ENCODE measurements at places on chromosomes 5 and 9. TPM values are rescaled to one million over a fixed set of nuclear protein-coding genes. Genes with fewer than 3 reads are reported as not detected.

DNA sequence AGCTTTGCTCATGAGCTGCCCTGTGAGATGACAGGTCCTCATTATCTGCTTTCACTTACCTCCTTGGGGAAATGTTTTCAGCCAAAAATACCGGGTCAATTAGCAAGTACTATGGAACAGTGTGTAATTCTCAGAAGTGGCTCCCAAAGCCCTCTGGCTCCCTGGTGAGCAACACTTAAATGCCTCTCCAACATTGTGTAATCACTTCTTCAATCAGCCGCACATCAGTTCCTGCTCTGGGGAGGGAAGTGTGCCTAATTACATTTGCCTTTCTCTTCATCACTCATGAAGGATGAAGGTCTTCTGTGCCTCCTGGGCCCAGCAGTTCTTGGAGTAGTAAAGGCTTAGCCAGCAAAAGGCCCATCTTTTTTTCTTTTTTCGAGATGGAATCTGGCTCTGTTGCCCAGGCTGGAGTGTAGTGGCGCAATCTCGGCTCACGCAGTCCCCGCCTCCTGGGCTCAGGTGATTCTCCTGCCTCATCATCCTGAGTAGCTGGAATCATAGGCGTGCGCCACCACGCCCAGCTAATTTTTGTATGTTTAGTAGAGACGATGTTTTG is 23.1 kb downstream of the NIM1K start:
- no peaks in the 10 kb centered on the region for H3K4me1 ChIP-seq
- no peak overlapping the region for H3K27ac ChIP-seq
- H3K27me3 ChIP-seq: no peaks in the 10 kb centered on the region

- no peak overlapping the region for H3K4me3 ChIP-seq
- no peaks in the 10 kb centered on the region for H3K36me3 ChIP-seq
- no peaks in the 10 kb centered on the region for H3K4me1 ChIP-seq
- DNase-seq: no peak
Measured at GRCh38 chr9:87650611-87651295, 75.2 kb upstream of the CTSL start.

GRCh38 chr5:126677121-126677520 is 76.4 kb downstream of the PHAX start:
- H3K4me1 ChIP-seq: no peaks in the 10 kb centered on the region
- no peak overlapping the region for H3K27ac ChIP-seq

DNA sequence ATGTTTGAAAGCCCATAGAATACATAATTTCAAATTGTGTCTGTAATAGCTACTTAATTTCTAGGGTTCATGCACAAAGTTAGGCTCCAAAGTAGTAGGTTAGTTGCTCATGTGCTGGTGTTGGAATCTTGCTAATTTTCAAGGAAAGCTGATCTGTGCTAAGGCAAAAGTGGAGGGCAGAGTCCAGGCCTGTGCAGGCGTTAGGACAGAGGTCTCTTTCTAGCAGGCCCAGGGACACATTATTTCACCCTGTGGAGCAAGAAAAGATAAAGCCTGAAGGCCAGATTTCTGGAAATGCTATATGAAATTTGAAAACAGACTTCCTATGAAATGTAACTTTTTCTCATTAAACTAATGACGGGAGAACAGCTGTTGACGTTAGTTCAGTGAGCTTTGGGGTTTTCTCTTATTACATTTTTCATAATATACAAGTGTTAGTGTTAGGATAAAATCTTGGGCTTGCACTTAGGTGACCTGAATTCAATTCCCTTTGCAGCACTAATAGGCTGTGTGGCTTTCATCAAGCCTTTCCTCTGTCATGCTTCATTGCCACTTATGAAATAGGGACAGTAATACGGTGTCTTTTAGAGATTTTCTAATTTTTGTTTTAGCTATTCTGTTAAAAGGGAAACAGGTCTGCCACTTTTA is 196.7 kb upstream of the HAPLN1 start:
- H3K27me3 ChIP-seq: no peaks in the 10 kb centered on the region
- no peak overlapping the region for H3K27ac ChIP-seq
- no peaks in the 10 kb centered on the region for H3K4me1 ChIP-seq
- DNase-seq: no peak
- H3K36me3 ChIP-seq: no peaks in the 10 kb centered on the region

DNA sequence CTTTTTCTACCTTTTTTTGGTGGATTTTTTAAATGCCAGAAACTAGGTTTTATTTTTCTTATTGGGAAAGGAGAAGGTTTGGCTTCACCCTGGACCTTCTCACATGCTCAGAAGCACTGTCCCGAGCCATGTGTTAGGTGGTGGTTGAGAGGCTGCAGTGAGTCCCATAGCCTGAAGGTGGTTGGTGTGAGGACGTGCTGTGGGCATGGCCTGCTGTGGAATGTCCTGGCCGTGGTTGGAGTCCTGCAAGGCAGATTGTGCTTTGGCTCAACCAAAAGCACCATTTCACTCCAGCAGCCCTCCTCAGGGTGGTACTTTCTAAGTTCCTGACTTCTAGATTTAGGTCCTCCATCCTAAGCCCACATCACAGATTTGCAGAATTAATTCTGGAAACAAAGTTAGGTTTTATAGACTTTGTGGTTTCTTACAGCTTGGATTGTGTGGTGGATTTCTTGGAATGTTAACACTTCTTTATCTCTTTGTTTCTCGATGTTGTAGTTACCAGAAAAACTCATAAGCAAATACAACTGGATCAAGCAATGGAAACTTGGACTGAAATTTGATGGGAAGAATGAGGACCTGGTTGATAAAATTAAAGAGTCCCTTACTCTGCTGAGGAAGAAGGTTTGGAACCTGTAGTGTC is 22.6 kb downstream of the OTULIN start:
- DNase-seq: no peak
- H3K36me3 ChIP-seq: peaks cover 79% of the 10 kb centered on the region
- no peaks in the 10 kb centered on the region for H3K27me3 ChIP-seq
- H3K27ac ChIP-seq: no peak overlapping the region

- DNase-seq: no peak
- peaks cover 5% of the 10 kb centered on the region for H3K4me1 ChIP-seq
- H3K4me3 ChIP-seq: no peak overlapping the region
- H3K36me3 ChIP-seq: no peaks in the 10 kb centered on the region
Measured at GRCh38 chr5:124654418-124654817, 92.0 kb downstream of the ZNF608 start.

DNA sequence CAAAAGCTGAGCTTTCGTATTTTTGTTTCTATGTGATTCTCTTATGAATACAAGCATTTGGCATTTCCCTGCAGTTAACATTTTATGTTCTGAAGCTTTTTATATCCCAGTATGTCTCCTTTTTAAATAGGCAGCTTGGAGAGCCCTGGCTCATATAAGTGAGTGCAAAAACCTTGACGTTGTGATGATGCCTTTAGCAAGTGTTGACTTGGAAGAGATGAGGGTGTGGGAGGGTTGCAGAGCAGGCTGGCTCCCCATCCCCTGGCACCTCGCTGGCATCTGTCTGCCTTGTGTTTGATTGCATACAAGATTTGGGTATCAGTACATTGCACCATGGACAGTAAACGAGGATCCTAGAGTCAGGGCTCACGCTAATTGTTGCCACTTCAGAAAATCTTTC is 42.1 kb upstream of the DIRAS2 start:
- H3K27me3 ChIP-seq: no peaks in the 10 kb centered on the region
- no peaks in the 10 kb centered on the region for H3K4me1 ChIP-seq
- no peak overlapping the region for H3K27ac ChIP-seq
- H3K36me3 ChIP-seq: no peaks in the 10 kb centered on the region
- no peak for DNase-seq
- H3K4me3 ChIP-seq: no peak overlapping the region

GRCh38 chr5:78755822-78756429 is 107.4 kb upstream of the LHFPL2 start:
- H3K4me3 ChIP-seq: no peak overlapping the region
- no peaks in the 10 kb centered on the region for H3K36me3 ChIP-seq
- H3K27ac ChIP-seq: no peak overlapping the region
- H3K27me3 ChIP-seq: no peaks in the 10 kb centered on the region
- peaks cover 5% of the 10 kb centered on the region for H3K4me1 ChIP-seq
- DNase-seq: no peak

DNA sequence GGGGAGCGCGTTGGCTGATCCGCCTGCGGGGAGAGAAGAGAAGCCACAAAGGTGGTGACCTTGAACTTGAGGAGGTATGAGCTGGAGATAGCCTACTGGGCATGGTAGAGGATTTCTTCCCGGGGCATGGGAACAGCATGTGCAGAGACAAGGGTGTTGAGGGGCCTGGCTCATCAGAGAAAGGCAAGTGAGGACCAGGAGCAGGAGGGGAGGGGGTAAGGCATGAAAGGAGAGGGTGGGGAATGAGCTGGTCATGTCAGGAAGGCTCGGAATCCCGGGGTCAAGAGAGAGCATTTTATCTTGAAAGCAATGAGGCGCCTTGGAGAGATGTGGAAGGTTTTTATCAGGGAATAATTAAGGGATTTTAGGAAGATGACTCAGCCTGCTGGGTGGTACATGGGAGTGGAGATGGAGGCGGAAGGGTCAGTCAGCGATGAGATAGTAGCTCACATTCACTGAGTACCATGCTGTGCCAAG is 121.1 kb downstream of the LHX2 start:
- H3K4me3 ChIP-seq: no peak overlapping the region
- no peaks in the 10 kb centered on the region for H3K36me3 ChIP-seq
- H3K27ac ChIP-seq: no peak overlapping the region
- no peaks in the 10 kb centered on the region for H3K4me1 ChIP-seq

DNA sequence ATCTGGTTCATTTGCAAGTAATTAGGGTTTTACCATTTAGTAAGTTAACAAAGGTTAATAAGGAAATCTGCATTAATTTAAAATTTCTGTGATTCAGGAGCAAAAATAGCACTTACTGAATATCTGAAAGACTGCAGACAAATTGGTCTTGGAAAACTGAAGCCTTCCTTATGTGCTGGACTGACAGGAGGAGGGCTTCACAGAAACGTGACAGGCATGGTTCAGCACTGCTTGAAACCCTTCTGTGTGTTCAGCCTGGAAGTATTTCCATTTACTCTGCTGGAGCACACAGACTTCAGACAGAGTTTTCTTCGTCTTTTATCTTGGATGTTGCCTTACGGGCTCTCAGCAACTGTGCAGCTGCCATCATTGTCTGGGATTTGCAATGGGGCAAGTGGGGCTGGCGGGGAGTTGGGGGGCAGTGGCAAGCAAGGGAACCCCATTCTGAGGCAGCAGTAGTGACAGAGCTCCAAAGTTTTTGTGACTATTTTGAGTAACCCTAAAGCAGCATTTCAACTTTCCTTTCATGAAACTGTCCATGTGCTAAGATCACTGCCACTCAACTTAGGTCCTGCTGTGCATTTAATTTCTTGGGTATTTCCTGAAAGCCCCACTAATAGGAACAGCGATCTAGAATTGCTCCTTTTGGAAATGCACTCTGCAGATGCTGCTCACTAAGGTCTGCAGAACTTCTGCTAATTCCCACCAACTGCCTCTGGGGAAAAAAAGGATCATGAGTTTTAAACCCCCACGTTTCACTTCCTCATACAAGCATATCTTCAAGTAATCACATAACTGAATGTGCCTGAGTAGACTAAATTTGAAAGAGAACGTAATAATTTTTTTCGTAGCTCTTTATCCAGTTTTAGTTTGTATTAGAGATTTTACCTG is 56.6 kb downstream of the KCNN2 start:
- no peaks in the 10 kb centered on the region for H3K4me1 ChIP-seq
- no peak for DNase-seq
- no peak overlapping the region for H3K27ac ChIP-seq
- no peaks in the 10 kb centered on the region for H3K27me3 ChIP-seq
- H3K4me3 ChIP-seq: no peak overlapping the region
- H3K36me3 ChIP-seq: no peaks in the 10 kb centered on the region

GRCh38 chr9:77752554-77752953 is 104.4 kb upstream of the GNA14 start:
- H3K27ac ChIP-seq: no peak overlapping the region
- no peaks in the 10 kb centered on the region for H3K4me1 ChIP-seq
- H3K36me3 ChIP-seq: no peaks in the 10 kb centered on the region

The TMC1 gene
- total RNA-seq: not detected

The TRIM36 gene
- total RNA-seq: 48.9 TPM

The SHOC1 gene
- total RNA-seq: not detected

The ECSCR gene
- total RNA-seq: 3.2 TPM

The SLC27A4 gene
- total RNA-seq: 312 TPM

The N4BP3 gene
- total RNA-seq: 0.80 TPM
